ENCODE measurements at places on chromosomes 16 and 17.
A peak's percentile ranks its signal among the peaks of the same experiment; 100 is the strongest.

DNA sequence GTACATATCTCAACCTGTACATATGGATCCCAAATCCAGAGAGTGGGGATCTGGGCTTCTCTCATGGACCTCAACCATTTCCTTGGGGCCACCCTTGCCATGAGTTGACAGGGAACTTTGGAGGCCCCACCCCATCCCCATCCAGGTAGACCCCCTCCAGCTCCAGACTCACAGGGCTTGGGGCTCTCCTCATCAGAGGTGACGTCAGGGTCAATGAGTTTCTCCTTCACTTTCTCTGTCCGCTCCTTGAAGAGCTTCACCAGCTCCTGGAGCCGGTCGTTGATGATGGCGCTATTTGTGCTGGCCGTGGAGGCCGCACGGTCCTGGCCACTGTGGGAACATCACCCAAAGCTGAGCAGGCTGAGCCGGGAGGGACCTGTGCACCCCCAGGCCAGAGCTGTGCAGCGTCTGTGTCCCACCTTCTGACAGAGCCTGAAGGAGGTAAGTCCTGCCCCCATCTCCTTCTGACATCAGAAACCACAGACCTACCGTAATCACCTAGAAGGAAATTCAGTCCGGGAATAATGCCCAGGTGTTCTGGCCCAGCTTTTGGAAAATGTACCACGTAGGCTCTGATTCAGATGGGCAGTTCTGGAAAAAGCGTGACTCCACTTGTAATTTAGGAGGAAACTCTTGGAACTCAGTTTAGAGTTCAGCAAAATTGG is 50.6 kb downstream of the CNGB1 start:
- DNase-seq: no peak

- DNase-seq: no peak
Observed at GRCh38 chr16:70473446-70474319, 19.3 kb downstream of the FCSK start.

GRCh38 chr17:33534087-33534486 is 241.0 kb upstream of the ASIC2 start:
- no peak for DNase-seq

- DNase-seq: no peak
Observed at GRCh38 chr16:57882792-57883191, 80.5 kb upstream of the KIFC3 start.

GRCh38 chr16:57621521-57622271 is 6.7 kb upstream of the ADGRG1 start:
- DNase-seq: no peak

DNA sequence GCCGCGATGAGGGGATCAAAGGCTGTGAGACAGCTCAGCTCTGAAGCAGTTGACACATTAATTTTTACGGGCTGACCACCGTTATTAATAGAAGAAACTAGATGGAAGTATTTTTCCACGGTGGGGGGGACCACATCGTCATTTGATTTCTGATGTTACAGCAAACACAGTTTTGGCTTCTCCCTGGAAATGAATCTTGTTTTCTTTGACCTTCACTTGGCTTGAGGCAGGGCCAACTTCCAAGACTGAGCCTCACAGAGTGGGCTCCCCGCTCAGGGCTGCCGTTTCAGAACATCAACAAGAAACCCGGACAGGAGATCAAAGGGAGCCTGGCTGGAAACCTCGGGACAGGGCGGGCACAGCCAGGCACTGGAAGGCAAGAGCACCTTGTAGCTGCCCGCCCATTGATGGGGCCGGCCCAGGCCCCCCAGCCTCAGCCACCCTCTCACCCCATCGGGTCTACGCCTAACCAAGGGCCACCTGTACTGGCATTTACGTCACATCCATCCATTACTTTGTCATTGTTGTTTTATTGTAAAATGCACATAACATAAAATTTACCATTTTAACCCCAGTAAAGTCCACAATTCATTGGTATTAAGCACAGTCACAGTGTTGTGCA is 124.6 kb downstream of the C16orf95 start:
- DNase-seq: no peak

DNA sequence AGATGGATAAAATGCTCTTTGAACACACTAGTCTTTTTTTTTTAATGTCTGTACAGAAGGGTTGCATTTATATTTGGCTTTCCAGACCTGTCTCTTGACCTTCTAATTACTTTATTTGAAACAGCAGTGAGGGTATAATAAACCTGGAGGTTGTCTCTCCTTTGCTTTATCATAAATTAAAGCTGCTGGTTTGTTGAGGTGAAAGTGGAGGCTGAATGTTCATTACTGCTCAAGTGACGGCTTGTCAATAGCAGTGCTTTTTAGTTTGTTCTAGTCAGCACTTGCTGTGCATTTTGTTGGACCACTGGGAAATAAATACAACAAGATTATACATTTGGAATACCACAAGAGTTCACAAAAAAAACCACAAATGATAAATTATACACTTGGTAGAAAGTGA is 264.2 kb downstream of the IRX3 start:
- DNase-seq: no peak

- no peak for DNase-seq
Observed at GRCh38 chr16:26120729-26121128, 429.0 kb downstream of the HS3ST4 start.

DNA sequence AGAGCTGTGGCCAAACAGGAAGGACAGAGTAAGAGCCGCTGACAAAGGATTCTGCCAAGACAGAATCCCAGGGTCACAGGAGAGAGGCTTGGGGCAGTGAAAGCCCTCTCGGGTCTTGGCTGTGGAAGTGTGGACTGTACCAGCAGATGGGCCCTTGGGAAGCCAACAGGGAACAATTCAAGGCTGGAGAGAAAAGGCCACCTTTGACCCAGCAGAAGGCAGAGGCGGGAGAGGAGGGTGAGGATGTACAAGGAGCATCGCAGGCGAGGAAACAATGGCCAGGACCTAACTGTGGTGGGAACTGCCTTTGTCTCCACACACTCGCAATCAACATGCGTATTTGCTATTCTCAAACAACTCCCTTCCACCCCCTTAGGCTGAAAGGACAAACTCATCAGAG is 15.7 kb downstream of the CARHSP1 start:
- no peak for DNase-seq

DNA sequence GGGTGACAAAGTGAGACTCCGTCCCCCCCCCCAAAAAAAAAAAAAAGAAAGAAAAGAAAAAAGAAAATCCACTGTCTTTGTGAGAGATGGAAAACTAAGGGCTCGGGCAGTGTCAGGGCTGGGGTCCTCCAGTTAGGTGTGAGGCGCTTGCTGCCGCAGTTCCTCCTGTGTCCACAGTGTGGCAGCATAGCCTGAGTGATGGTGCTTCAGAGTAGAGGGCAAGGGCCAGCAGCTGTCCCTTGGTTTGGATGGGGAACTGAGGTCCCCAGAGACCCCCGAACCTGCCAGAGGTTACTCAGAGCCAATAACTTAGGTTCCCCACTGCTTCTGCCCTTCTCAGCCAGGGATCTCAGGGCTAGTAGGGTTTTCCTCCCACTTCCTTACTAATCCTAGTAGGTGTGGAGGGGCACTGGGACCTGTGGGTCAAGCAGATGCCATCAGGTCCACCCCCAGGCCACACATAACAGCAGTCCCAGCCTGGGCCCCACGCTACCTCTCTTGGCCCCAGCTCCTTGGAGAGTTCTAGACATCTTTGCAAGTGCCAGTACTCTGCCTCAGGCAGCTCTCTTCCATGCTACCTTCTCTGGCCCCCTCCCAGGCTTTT is 7.9 kb upstream of the LLGL1 start:
- no peak for DNase-seq

GRCh38 chr17:17269926-17270773 is 10.9 kb downstream of the COPS3 start:
- DNase-seq: no peak

DNA sequence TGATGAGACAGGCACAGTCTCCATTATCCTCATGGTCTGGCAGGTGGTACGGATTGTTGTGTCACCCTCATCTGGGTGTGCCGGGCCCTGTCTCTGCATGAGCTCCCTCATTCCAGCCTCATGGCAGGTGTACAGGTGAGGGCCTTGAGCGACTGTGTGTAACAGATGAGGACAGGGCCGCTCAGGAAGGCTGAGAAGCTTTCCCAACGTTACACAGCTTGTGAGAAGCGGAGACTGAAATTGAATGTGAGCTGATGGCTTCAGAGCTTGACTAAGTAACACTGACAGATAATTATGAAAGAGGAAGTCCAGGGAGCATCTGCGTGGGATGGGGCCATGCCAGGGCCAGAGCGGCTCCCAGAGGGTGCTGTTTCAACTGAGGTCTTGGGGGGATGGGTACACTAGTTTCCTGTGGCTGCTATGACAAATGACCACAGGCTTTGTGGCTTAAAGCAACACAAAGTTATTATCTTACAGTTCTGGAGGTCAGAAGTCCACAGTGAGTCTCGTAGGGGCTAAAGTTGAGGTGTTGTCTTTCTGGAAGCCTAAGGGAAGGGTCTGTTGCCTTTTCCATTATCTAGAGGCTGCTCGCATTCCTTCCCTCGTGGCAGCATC is 36.7 kb downstream of the CMIP start:
- DNase-seq: no peak

- no peak for DNase-seq
Observed at GRCh38 chr16:81327447-81328196, 12.9 kb downstream of the GAN start.

DNA sequence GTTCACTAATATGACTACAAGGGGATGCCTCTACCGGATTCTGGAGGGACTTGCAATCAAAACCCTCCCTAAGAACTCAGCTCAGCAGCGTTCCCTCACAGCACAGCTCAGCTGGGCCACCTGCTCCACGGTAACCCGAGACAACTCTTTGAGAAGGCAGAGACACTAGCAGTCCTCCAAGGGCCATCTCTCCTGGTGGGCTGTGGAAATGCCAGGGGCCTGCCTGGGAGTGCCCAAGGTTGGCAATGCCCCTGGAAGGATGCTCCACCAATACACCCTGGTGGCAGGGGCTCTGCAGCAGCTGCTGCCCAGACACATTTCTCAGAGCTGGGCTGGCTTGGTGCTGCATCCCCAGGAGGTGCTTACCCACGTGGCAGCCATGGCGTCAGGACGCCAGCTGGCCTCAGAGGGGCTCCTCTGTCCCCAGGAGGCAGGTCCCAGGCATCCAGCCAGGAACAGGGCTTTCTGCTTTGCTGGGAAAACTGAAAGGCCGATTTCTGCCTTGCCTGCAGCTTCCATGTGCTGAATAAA is 16.5 kb downstream of the CDIP1 start:
- DNase-seq: no peak

- DNase-seq: no peak
Observed at GRCh38 chr17:64130559-64131001, 636 bp upstream of the ERN1 start.

DNA sequence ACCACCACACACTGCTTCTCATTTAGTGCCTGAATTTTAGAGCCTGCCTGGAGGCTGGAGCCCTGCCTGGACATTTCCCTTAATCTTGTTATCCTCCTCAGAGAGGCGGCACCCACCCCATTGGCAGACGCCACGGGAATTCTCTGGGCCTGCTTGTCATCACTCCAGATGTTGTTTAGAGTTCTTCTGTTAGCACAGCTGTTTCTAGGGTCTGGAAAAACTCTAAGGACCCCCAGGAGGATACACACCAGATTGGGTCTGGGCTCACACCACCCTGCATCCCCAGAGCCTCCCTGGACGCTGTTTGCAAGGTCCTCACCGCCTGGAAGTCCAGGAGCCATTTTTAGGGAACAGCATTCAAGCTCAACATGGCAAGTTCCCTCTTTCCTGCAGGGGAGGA is 565 bp upstream of the XAF1 start:
- DNase-seq: no peak

GRCh38 chr16:5428932-5429331 is 331.3 kb upstream of the EEF2KMT start:
- DNase-seq: no peak

GRCh38 chr17:9104370-9105041 is 83.2 kb downstream of the NTN1 start:
- DNase-seq: no peak

DNA sequence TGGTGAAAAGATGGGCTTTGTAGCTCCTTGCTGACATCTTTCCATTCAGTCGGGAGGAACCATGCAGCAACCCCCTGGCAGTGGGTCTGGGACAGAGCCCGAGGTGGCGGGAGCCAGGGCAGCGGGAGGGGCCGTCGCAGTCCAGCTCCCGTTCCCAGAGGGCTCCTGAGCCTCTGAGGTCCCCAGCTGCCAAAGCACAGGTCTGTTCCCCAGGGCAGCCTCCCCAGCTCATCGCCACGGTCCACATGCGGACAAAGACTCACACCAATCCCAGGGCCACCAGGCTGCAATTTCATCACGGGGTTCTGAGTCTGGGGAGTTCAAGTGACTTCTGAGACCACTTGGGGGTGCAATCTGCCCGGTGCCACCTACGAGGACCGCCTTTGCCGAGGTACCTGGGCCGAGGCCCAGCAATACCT is 196.0 kb downstream of the RBFOX3 start:
- DNase-seq: no peak

GRCh38 chr17:82496529-82497434 is 22.8 kb upstream of the FOXK2 start:
- DNase-seq: peak; percentile 41

GRCh38 chr17:4006745-4007211 is 42.5 kb upstream of the ATP2A3 start:
- no peak for DNase-seq

GRCh38 chr17:72702998-72703397 is 389.5 kb downstream of the SLC39A11 start:
- DNase-seq: no peak

GRCh38 chr17:79785900-79786810 is 8.2 kb downstream of the CBX2 start:
- no peak for DNase-seq

DNA sequence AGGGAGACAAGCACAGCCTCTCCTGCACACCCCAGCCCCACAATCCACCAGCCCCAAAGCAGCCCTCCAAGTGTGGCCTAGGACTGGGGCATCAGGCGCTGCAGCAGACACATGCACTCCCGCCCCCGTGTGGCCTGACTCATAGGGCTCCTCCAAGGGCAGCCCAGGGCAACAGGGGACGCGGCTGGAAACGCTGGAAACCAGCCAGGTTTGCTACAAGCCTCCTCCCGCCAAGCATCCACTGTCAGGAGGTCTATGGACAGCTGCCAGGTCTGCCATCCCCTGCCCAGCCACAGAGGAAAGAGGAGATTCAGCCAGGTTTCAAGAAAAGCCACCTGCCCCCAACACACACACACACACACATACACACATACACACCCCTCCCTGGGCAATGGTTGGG is 25.8 kb downstream of the SRCIN1 start:
- DNase-seq: peak; percentile 30

GRCh38 chr16:83967091-83967490 is 953 bp upstream of the NECAB2 start:
- DNase-seq: no peak

- DNase-seq: no peak
Observed at GRCh38 chr17:75447951-75448856, 8.2 kb upstream of the TMEM94 start.

DNA sequence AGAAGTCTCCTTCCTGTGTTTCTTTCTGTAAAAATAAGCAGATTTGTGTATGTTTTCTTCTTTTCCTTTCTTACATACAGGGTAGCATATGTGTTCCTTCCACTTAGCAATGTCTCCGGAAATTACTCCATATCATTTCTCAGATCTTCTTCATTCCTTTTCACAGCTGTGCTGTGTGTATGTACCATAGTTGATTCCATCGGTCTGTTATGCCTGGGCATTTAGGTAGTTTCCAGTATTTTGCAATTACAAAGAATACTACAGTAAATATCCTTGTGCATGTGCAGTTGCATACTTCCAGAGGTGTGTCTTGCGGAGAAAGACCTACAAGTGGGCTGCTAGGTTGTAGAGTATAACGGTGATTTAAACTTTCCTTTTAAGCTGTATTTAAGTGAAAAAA is 69.8 kb downstream of the CLEC16A start:
- no peak for DNase-seq

Data from NCI-H1417 treated with DMSO at 0.1 percent for 48 hours (cell line).